Activated CD4-positive, CD25-positive, alpha-beta regulatory T cell (primary cell): ENCODE measurements at places on chromosomes 3 and 15.

GRCh38 chr3:41290736-41291135, 91.4 kb downstream of the CTNNB1 start:
- no peak for DNase-seq

GRCh38 chr3:103950676-103951075, 1416.0 kb upstream of the ALCAM start:
- DNase-seq: no peak

DNA sequence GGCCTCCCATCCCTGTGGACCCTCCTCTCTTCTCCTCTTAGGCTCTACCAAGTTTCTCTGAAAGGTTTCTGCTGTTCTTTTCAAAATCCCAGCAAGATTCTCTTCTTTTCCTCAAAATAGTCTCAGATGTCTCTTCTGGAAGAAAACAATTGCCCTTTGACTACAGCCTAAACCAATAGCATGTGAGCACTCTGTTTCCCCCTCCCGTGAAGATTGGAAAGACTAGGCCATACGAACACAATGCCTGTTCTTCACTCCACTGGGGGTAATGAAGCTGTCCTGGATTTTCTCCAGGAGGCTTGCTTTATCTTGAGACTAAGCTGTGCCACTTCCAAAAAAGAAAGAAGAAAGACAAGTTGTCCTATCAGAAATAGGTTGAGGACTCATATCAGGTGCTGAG, 178.7 kb upstream of the MCTP2 start:
- DNase-seq: no peak

- no peak for DNase-seq
Observed at GRCh38 chr3:17384567-17385296, 357.7 kb downstream of the TBC1D5 start.

DNA sequence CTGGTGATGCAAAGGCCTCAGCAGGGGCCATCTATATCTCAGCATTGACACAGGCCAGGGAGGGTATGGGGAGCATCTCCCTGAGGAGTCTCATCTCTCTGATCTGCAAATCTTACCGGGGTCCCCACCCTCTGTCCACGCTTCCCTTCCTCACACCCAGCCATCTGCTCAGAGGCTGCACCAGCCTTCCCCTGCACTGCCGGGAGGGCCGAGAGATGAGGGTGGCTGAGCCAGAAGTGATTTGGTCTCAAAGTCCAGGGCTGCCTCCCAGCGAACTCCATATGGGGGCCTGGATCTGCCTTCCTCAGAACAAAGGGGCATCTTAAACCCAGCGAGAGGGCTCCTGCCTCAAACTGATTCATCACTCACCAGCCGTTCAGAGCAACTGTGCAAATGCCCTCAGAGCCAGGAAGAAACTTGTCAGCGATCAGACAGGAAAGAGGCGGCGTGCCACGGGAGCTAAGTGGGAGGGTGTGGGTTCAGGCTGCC, 4.6 kb downstream of the IGDCC3 start:
- DNase-seq: no peak

DNA sequence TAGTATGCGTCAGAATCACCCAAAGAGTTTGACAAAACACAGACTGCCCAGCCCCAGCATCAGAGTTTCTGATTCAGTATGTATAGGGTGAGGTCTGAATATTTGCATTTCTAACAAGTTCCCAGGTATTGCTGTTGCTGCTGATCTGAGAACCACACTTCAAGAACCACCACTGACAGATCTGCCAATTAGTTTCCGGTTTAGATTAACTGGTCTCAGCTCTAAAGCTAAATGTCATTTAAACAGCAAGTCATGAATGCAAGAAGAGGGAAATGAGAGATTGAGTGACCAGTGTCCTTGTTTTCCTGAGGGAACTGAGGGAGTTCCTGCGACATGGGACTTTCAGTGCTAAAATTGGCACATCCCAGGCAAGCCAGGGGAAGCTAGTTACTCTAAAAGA, 305.0 kb downstream of the ZNF385D start:
- DNase-seq: no peak

DNA sequence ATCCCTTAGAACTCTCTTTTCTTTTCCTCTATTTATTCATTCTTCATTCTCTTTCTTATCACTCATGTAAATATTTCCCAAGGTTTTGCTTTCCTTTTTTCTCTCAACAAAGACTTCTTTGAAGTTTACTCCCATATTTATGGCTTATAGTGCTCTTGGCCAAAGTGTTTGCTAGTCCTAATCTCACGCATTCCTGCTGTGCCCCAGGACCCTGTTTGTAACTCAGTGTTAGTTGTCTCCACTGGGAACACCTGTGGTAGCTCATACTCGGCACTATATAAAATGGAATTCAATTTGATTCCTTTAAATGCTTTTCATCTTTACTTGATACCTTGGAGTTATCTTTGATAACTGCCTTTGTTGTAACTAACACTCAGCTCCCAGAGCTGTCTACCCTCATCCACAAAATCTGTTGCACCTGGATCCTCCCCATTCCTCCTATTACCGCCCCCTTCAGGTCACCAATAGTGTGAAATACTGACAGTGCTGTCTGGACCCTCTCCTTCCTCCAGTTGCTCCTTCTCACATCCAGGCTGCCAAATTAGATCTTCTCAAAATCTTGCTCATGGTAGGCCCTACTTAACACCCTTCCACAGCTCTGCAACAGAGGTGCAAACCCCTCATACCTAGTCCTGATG, 76.8 kb downstream of the TIGIT start:
- DNase-seq: no peak

DNA sequence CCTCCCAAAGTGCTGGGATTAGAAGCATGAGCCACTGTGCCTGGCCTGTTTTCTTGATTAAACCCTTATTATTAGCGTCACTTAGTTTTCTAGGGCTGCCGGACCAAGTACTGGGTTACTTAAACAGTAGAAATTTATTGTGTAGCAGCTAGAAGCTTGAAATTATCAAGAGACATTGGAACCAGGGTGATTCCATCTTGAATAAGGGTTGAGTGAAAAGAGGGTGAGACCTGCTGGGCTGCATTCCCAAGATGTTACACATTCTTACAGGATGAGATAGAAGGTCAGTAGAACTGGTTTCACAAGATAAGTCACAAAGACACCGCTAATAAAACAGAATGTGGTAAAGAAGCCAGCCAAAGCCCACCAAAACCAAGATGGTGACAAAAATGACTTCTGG, 18.6 kb upstream of the FSTL1 start:
- no peak for DNase-seq

GRCh38 chr3:72538070-72538745, 310.0 kb downstream of the SHQ1 start:
- DNase-seq: no peak

- no peak for DNase-seq
Observed at GRCh38 chr15:82021992-82022391, 23.8 kb downstream of the MEX3B start.

DNA sequence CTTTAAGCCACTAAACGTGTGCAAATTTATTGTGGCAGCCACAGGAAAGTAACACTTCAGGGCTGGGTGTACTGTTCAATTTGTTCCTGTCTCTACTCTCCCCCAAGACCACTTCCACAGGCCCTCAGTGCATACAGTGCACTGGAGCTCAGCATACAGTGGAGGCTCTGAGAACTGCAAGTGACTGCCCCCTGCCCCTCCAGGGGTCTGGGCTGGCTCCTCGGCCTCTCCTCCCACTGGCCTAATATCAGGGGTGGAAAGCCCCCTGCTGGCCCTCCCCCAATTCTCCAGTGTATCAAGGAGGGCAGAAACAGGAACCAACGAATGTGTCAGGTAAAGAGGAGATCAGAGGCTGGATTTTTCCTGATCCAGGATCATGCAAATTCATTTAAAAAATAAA, 19.9 kb upstream of the HEG1 start:
- no peak for DNase-seq

GRCh38 chr15:73626072-73626471, 7.1 kb downstream of the NPTN start:
- no peak for DNase-seq

GRCh38 chr15:64571857-64572291, 111.5 kb downstream of the ZNF609 start:
- DNase-seq: no peak

- DNase-seq: no peak
Observed at GRCh38 chr3:189685291-189685690, 54.1 kb downstream of the TP63 start.

- DNase-seq: no peak
Observed at GRCh38 chr3:177093966-177094365, 103.3 kb downstream of the TBL1XR1 start.

GRCh38 chr3:38031022-38031994, 1.9 kb upstream of the PLCD1 start:
- DNase-seq: no peak

- DNase-seq: no peak
Observed at GRCh38 chr3:44031387-44032380, 210.0 kb upstream of the TOPAZ1 start.

- DNase-seq: no peak
Observed at GRCh38 chr3:56005196-56005805, 463.0 kb downstream of the ERC2 start.

- DNase-seq: no peak
Observed at GRCh38 chr15:43948691-43949325, 122.0 kb downstream of the WDR76 start.

GRCh38 chr3:168885028-168885427, 778.5 kb downstream of the MECOM start:
- DNase-seq: no peak

- DNase-seq: no peak
Observed at GRCh38 chr15:66778716-66779115, 76.7 kb downstream of the SMAD6 start.

GRCh38 chr3:54877730-54878129, 50.1 kb downstream of the LRTM1 start:
- no peak for DNase-seq

DNA sequence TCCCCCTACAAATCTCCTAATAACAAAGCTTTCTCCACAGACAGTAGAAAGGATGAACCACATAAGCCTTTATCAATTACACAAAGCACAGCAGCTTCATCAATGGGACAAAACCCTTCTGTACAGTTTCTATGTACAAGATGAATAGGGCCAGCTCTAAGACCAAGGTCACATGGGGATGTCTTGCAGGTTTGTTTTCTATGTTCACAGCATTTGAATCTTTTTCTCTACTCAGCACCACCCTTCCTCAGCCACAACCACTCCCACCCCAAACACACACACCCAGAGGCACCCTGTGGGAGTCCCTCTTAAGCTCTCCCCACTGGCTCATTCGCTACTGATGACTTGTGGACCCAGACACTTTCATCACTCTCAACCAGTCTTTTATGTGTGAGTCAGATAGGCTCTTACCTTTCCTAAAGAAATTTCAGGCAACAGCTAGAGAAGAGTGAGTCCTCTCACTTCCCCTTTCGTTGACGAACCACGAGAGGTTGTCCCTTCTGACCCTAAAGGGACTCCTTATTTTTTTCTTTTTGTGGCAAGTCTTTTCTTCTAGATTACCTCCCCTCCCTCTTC, 57.9 kb downstream of the ARHGAP31 start:
- no peak for DNase-seq

DNA sequence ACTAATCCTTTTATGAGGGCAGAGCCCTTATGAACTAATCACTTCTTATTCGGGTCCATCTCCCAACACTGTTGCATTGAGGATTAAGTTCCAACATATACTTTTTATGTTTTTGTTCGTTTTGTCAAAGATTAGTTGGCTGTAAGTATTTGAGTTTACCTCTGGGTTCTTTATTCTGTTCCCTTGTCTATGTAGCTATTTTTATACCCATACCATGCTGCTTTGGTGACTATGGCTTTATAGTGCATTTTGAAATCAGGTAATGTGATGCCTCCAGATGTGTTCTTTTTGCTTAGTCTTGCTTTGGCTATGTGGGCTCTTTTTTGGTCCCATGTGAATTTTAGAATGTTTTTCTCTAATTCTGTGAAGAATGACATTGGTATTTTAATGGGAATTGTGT, 166.4 kb upstream of the KCNMB2 start:
- no peak for DNase-seq
